A375 (cell line): ENCODE measurements at places on chromosomes 5 and 9. TPM values are rescaled to one million over a fixed set of nuclear protein-coding genes. Genes with fewer than 3 reads are reported as not detected.

The HK3 gene
- not detected in 2 replicates for total RNA-seq

The ADRA1B gene
- total RNA-seq: 1.3 and 2.7 TPM in 2 replicates

The MRPL22 gene
- total RNA-seq: 33.0 and 40.4 TPM in 2 replicates

The CRHBP gene
- total RNA-seq: 0.50 and 0.53 TPM in 2 replicates

The GAS1 gene
- total RNA-seq: 1.4 and 2.3 TPM in 2 replicates

The BHMT2 gene
- not detected in 2 replicates for total RNA-seq

The TSLP gene
- 0.34 and 0.60 TPM in 2 replicates for total RNA-seq

The SLC23A1 gene
- total RNA-seq: not detected in 2 replicates

The EDIL3 gene
- 1.2 and 1.4 TPM in 2 replicates for total RNA-seq

The LECT2 gene
- total RNA-seq: not detected in 2 replicates

The NOL6 gene
- total RNA-seq: 77.7 and 79.7 TPM in 2 replicates

The FCN2 gene
- not detected in 2 replicates for total RNA-seq

The RNF208 gene
- total RNA-seq: 0.61 and 1.5 TPM in 2 replicates

The GPR151 gene
- not detected in 2 replicates for total RNA-seq

The COL15A1 gene
- 0.60 and 1.1 TPM in 2 replicates for total RNA-seq

The BBLN gene
- total RNA-seq: 135 and 168 TPM in 2 replicates

The ARHGEF39 gene
- total RNA-seq: 5.9 and 6.6 TPM in 2 replicates

The IFNA21 gene
- not detected in 2 replicates for total RNA-seq

The ZFP2 gene
- 0.05 TPM in 1 of 2 replicates, not detected in the other for total RNA-seq
